ENCODE measurements at places on chromosomes 5 and 9.

DNA sequence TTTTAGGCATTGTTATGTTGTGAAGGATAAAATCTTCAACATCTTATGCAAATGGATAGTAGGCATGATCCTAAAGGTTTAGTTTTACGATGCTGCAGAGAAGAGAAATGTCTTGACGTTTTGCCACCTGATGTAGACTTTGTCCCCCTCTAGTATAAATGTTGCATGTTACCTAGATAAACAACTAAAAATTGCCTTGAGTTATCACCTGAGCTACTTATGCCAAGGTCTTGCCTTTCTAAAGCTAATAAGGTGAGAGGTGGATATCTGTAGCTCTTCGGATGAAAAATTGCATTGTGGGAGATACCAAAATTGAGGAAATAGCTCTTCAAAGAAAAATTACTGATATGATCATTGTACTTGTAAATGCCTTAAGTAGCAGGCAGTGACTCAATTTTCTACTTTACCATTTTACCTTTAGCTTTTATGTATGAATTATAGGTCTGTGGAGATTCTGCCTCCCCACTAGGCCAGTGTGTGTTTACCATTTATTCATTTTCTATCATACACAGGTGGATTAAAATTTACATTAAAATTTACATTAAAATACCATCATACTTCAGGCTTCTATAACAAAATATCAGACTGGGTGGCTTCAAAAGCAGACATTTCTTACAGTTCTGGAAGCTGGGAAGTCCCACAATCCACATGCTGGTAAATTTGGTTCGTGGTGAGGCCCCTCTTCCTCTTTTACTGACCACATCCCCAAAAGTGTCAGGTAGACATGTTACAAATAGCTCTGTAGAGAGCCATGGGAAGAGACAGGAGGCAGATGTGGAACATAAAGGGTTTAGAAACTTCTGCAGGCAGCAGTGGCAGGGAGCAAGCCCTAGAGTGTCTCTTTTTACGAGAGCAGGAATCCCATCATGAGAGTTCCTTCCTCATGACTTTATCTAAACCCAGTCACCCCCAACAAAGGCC lies 100.7 kb upstream of the ERBIN start:
- no peak for DNase-seq

GRCh38 chr9:126357074-126357473 lies 30.4 kb downstream of the MVB12B start:
- DNase-seq, result no peak

GRCh38 chr5:12614608-12615007 lies 710.4 kb upstream of the CTNND2 start:
- DNase-seq, result no peak

GRCh38 chr5:122760236-122760635 lies 14.6 kb upstream of the SNX2 start:
- no peak for DNase-seq

- no peak for DNase-seq
Observed at GRCh38 chr5:133222979-133223378, 171.2 kb downstream of the HSPA4 start.

GRCh38 chr9:138023394-138024124 lies 146.0 kb downstream of the CACNA1B start:
- DNase-seq, result no peak

- DNase-seq, result no peak
Observed at GRCh38 chr9:88045686-88046085, 71.4 kb upstream of the CDK20 start.

DNA sequence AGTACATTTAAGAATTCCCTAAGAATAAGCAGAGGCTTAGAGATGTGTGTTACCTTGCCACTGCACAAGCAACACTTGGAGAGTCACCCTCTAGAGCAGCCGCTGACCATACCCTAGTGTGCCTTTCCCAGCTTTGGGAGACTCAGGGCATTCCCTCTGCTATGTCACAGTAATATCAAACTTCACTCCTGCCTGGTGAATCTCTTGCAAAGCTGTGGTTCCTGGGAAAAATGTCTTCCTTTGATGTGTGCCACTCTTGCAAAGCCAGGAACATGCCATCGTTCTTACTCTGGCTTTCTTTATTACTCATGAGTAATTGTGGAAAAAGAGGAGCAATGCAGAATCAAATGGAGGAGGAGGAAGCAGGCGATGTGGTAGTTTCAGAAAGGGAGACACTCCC lies 173.2 kb downstream of the CCDC192 start:
- no peak for DNase-seq

- DNase-seq, result no peak
Observed at GRCh38 chr5:117615226-117615625, 1040.6 kb upstream of the SEMA6A start.

GRCh38 chr5:38725371-38725865 lies 120.4 kb upstream of the OSMR start:
- DNase-seq, result no peak

- no peak for DNase-seq
Observed at GRCh38 chr5:129077433-129078075, 17.0 kb upstream of the ISOC1 start.

DNA sequence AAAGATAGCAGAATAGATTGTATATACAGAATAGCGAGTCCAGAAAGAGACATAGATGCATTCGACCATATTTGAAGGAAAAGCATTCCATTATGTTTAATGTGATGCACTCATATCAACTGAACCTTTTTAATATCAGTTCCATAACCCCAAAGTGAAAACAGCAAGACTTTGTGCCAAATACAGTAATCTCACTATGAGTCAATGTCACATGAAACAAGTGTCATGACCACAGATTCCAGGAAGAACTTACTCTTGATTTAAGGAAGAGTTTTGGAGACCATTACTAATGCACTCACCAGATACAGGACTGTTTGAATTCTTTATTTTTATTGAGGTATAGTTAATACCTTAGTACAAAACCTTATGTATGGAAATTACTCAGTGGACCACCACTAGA lies 220.5 kb downstream of the SH3GL2 start:
- no peak for DNase-seq

DNA sequence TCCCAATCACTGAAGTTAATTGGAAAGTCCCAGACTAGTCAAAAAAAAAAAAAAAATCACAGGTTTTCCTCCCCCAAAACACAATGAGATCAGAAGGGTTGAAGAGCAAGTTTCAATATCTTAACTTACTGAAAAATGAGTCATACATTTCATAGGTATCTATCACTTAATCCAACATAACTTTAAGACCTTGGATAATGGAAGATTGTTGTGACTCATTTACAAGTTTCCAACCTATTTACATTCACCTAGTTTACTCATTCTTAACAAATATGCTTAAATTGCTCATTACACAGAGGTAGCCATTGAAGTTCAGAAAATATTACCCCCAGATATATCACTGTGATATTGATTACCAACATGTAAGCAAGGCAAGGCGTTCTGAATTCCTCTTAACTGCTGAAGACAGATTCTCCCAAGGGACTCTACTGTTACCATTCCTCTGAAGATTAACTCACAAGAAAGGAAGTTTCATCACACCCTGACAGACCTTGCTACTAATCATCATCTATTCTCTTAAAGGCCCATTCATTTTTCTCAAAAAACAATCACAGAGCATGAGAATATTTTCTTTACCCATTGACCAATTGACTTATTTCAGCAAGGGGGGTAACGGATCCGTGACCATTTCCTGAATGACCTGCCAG lies 563.8 kb downstream of the TLE1 start:
- no peak for DNase-seq

- no peak for DNase-seq
Observed at GRCh38 chr5:67198917-67199316, 2.3 kb upstream of the CD180 start.

- DNase-seq, result no peak
Observed at GRCh38 chr5:156466871-156467270, 139.9 kb downstream of the SGCD start.

- DNase-seq, result no peak
Observed at GRCh38 chr5:38601863-38602298, 45.4 kb upstream of the LIFR start.

DNA sequence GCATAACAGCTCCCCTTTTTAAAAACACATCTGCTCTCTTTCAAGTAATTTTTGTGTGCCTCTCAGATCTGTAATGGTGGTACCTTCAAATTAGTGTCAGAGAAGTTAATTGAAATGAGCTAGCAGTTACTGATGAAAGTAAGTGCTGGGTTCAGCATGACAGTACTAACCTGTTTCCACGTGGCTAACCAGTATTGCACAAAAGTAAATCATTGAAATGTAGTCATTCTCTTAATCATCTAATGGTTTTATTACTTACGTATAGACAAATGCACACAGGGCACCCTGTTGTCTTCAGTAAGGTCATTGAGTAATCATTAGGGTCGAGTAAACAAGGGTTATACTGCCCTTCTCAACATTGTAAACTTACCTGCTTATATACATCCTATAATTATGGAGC lies 157.8 kb upstream of the PRR16 start:
- no peak for DNase-seq

DNA sequence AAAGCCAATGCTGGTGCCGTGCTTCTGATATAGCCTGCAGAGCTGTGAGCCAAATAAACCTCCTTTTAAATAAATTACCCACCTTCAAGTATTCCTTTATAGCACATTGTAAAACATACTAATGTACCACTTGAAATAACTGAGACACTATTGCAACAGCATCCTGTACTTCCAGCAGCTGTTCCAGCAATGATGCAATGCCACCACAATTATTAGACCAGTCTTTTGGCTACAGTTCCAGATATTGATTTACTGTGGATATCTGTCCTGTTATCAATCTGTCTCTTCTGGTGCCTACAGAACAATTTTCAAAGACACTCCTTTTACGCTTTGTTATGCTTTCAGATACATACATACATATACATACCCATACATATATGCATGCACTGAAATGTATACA lies 567.9 kb downstream of the TAF11L14 start:
- DNase-seq, result no peak

DNA sequence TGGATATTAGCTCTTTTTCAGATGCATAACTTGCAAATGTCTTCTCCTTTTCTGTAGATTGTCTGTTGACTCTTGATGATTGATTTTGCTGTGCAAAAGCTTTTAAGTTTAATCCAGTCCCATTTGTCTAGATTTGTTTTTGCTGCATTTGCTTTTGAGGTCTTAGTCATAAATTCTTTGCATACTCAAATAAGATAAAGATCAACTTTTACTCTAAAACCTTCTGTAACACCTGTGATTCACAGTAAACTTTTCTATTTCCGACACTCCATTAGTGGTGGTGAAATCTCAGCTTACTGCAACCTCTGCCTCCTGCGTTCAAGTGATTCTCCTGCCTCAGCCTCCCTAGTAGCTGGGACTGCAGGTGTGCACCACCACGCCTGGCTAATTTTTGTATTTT lies 239.0 kb upstream of the ST8SIA4 start:
- no peak for DNase-seq

GRCh38 chr9:105007143-105007542 lies 79.2 kb upstream of the ABCA1 start:
- peak; percentile 37 for DNase-seq

- no peak for DNase-seq
Observed at GRCh38 chr5:74334062-74334761, 306.3 kb downstream of the ENC1 start.

DNA sequence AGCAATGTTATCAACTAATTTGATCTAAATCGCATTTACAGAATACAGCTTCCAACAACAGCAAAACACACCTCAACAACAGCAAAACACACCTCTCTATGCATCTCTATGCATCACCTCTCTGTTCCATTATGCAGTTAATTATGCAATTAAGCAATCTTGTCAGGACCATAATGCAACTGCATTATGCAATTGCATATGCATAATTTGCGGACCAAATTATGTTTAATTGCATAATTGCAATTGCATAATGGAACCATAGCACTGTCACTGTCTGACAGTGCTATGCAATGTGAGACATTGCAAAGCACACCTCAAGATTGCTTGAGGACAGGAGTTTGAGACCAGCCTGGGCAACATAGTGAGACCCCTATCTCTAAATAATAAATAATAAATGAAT lies 80.4 kb upstream of the PRSS3 start:
- DNase-seq, result no peak

DNA sequence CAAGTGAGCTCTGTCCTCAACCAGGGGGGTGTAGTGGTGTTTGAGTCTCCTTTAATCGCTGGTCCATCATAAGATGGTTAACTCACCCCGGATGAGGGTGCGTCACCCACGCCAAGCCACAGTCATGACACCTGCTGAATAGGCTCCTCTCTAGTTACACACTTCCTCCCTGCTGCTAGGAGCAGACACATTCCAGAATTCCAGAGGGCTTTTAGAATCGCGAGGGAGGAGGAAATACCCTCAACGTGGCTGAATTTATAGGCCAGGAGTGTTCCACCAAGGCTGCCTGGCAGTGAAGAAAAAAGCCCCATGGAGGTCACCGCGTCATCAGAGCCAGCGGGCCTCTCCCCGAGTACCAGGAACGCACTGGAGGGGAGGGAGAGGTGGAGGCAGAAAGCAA lies 5.1 kb downstream of the GLRX start:
- no peak for DNase-seq

- DNase-seq, result no peak
Observed at GRCh38 chr5:135110785-135111596, 77.0 kb upstream of the PITX1 start.

DNA sequence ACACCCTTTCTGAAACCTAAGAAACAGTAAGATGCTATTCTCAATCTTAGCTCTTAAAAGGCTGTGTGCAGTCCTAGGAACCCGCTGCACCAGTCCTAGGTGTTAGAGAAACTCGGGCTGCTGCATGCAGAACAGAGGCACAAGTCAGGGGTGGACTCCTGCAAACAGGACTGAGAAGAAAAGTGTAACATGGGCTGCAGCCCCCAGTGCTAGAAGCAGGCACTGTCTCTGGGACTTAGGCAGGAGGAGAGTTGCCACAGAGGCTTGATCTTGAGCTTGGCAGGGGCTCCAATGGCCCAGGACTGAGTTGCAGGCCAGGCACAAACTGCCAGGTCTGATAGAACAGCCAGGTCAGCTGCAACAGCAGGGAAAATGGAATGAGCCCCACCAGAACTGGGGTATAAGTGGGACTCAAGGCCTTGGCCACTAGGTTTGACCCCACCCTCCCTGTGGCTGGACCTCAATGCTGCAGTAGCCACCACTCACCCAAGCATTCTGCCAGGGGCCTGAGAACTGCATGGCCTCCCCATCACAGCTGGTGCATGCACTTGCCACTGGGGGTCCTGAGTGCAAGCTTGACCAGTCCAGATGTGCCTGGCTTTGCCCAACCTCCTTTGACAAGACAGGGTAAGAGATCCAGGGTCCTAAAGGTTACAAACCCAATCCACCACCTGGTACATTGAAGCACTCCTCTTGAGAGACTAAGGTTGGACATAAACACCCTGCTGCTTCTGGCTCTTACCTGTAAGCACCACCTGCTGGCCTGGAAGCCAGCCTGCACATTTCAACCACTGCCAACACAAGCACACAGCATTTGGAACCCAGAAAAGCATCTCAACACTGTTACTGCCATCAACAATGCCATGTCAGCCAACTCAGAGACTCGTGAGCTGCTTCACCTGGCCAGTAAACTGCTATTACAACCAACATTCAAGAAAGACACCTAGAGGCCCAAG lies 103.3 kb downstream of the FBXL17 start:
- DNase-seq, result no peak

GRCh38 chr5:96326902-96327301 lies 106.1 kb downstream of the PCSK1 start:
- DNase-seq, result peak; percentile 36

DNA sequence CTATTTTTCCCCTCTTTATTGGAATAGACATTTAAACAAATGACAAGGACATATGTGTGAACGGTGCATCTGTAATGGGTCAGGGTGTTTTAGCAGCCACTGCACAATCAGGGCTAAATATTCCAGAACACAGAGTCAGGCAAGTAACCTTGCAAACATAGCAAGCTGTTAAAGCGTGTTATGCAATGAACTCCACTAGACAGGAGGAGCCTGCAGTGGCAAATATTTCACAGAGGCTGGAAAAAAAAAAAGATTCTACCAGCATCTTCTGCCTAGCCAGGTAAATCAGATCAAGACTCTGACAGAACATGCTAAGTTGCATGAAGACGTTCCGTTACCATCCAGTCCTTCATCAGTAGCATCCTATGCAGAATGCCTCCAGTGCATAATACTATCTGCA lies 171.8 kb downstream of the SEMA5A start:
- no peak for DNase-seq

Measured in activated CD4-positive, alpha-beta T cell treated with anti-CD3 and anti-CD28 coated beads, Interleukin-2, amount 50 U/mL, for 16 hours (primary cell).